ENCODE measurements at places on chromosomes 16 and 17.

DNA sequence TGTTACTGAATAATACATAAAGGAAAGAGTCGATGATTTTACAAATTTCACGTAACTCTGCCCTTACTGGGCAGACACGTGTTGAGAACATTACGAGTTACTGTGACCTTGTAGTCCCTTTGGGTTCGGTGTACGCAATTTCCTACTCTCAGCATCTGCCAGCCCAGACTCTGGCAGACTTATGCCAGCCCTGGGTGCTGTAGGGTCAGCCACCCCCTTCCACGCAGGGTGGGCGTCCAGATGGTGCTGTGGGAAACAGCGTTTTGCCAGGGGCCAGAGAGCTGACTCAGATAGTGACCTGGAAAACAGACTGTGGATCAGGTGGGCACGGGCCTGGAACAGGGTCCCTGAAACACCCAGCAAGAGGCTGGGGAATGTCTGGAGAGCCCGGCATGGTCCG, 148.9 kb downstream of the RPTOR start:
- no peak for DNase-seq

- DNase-seq = no peak
These were observed 877 bp upstream of the CSNK1D start for GRCh38 chr17:82274134-82275020.

DNA sequence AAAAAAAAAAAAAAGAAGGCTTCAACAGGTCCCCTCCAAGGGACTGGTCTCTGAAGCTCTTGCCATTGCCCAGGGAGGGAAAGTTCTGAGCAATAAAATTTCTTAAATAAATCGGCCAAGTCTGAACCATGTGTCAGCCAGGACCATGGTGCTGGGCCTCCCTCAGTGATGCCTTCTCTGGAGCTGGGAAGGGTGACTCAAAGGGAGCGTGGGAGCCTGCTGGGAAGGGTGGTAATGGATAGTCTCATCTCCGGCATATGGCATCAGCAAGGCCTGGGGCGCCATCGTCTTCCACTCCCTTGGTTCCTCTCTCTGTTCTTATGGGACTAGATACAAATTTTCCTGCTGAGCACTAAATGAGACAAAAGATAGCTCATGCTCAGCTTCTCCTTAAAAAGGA, 2.3 kb downstream of the VKORC1 start:
- DNase-seq = no peak

DNA sequence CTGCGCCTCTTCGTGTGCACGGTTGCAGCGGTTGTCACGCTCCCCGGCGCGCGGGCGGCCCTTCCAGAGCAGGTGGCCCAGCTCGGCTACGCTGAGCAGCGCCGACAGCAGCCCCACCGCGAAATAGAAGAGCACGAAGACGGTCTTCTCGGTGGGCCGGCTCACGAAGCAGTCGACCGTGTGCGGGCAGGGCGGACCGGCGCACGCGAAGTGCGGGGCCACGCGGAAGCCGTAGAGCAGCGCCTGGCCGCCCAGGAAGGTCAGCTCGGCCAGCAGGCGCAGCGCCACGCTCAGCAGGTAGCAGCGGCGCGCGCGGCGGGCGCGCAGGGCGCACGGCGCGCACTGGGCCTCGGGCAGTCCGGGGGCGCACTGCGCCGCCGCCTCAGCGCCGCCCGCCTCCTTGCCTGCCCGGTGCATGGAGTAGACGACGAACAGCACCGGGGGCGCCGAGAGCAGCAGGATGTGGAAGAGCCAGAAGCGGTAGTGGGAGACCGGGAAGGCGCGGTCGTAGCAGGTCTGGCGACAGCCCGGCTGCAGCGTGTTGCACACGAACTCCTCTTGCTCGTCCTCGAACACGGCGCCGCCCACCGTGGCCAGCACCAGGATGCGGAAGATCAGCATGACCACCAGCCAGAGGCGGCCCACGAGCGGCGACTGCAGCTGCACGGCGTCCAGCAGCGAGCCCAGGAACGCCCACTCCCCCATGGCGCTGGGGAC, 1.3 kb downstream of the GJD3 start:
- no peak for DNase-seq

DNA sequence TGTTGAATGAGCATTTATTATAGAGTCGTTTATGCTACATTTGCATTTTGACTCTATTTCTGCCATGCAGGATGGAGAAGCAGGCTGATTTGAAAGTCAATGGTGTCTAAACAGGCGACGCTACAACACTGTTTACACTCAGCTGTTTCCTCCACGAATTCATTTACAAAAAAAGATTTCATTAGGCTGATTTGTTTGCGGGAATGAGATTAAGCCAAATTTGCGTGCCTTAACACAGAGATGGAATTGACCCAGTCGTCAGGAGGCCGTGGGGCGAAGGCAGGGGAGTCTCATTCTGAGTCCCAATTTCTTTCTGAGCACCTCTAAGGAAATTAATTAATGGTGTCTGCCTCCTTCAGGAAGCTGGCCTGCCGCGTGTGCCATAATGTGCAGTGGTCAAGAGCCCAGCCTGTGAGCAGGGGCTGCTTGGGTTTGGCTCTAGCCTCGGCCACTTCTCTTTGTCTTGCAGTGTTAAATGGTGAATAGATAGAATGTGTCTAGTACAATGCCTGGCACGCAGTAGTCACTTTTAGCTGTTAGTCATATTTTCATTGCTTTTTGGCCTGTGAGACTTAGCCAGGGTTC, 88.6 kb upstream of the NKD1 start:
- DNase-seq = no peak

DNA sequence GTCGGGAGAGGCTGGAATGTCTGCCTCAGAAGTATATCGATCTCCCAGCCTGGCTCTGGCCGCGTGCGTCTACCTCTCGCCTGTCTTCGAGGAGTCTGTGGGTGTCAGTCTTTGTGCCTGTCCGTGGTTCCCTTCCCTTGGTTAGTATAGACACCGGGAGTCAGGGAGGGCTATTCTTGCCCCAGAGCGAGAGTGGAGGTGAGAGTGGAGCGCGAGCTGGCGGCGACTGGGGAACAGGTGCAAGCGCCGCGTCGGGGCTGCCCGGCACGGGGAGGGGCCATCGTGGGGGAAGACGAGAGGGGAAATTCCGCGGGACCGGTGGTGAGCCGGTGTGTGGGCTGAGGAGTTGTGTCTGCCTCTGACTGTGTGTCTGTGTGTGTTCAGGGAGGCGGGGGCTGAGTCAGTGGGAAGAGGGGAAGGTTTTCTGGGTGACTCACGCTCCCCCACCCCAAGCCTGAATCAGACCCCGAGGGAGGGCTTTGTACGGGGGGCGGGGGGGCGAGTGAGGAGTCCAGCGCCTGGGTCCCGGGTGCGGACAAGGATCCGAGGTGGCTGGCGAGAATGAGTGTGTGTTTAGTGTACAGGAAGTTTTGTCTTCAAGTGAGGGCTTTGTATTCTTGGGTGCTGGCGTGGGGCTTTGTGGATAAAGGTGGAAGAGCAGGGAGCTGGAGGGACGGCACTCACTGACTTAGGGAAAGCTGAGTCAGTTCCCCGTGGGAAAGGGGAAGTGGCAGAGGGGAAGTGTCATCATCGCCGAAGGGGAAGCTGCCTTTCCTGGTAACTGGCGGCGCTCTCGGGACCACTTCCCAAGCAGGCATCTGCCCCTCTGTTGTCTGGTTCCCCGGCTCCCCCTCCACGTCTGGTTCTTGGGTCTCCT, 8.6 kb downstream of the KDM6B start:
- peak; percentile 65 for DNase-seq

- DNase-seq = peak; percentile 29
These were observed at the start of gene RPL19 for GRCh38 chr17:39200070-39200879. Gene RPL19, plus strand, starts transcription at chr17:39200283. Its CDS starts 62 bp downstream, at chr17:39200345.

GRCh38 chr16:20937736-20938135, 37.2 kb downstream of the LYRM1 start:
- no peak for DNase-seq

DNA sequence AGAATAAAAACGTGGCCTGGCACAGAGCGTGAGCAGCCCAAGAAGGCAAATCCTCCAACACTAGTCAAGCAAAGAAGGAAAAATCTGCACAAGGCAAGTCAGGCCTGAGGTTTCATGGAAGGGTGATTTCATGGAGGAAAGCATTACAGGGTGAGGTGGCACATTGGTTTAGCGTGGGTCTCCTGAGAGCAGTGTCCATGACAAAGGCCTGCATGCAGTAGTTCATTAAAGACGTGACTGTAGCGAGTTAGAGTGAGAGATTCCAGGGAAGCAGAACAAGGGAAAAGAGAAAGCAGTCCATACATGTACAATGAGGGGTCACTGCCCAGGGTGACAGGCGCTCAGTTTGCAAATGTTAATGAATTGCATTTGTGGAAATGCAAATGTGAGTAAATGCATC, 285.0 kb upstream of the ERCC4 start:
- DNase-seq = no peak

GRCh38 chr17:70254735-70255460, 85.6 kb downstream of the KCNJ2 start:
- no peak for DNase-seq

DNA sequence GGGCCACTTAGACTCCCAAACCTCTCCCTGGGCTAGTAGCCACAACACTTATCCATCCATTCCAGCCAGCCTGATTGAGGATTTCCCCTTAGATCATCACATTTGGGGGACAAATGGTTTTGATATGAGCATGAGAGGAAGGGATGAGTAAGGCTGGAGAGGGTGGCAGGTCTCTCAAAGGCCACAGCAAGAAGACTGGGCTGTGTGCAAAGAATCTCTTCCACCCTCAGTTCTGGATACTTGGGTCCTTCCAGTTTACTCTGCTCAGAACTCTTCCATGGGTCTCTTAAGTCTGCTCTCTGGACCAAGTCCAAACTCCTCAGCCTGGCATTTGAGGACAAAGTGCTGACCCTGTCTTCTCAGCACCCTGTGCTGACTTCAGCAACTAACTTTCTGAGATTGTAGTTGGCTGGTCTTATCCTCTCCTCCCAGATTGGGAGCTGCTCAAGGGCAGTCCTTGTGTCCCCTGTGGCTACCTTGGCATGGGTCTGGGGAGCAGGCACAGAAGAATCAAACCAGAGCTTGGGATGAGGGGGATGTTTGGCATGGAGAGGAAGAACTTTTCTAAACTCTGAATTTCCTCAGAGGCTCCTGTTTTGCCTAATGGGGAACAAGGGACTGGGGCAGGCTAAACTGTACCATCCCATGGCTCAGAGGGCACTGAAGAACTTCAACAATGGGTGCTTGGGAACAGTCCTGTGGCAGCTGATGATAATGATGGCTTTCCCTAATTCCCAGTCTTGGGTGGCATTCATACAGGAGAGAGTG, 3.1 kb upstream of the NFATC3 start:
- no peak for DNase-seq

DNA sequence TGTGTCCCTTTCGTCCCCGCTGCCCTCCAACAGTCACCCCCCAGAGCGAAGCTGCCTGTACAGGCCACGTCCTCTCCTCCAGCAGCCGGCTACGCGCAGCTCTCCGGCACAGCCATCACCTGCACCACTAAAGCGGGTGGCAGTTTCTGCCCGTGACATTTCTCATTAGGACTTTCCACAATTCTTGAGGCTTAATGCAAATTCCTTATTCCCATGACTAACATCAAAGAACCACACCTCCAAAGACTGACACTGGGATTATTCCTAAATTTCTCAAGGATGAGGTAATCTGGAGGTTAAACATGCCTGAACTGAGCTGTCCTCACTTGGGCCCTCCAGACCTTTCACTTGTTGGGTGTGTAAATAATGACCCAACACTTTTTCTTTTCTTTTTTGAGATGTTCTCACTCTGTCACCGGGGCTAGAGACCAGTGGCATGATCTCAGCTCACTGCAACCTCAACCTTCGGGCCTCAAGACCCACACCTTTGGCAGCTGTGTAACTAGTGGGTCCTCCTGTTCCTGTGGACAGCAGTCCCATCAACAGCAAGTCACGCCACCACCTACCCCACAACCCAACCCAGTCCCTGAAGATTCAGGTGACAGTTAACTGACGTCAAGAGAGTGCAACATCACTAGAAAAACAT, 11.7 kb downstream of the ANKRD11 start:
- DNase-seq = no peak

DNA sequence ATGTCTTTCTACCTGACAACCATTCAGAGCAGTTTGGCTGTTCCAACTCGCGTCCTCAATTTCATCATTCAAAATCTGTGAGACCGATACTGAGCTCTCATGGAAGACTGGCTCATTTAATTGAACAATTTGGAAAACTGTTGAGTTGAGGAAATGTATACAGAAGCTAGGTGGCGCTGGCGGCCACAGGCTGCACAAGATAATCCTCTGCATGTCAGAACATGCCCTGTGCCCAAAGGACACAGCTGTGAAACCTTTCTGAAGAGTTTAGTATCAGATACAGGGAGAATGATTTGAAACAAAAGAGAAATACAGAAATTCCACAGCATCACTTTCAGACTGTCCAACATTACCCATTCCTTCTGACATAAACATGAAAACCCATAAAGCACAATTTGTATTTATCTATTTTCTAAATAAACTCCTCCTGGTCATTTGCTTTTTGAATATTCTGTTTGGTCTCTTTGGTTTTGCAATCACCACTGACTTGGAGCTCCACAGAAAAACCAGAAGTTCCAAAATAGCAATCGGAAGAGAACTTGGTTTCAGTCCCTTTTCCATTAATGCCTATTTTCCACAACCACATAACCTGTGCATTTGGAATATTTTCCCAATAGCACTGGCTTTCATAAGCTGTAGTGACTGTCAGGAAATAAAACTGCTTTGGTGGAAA, 192.8 kb downstream of the MAP2K6 start:
- DNase-seq = peak; percentile 59

DNA sequence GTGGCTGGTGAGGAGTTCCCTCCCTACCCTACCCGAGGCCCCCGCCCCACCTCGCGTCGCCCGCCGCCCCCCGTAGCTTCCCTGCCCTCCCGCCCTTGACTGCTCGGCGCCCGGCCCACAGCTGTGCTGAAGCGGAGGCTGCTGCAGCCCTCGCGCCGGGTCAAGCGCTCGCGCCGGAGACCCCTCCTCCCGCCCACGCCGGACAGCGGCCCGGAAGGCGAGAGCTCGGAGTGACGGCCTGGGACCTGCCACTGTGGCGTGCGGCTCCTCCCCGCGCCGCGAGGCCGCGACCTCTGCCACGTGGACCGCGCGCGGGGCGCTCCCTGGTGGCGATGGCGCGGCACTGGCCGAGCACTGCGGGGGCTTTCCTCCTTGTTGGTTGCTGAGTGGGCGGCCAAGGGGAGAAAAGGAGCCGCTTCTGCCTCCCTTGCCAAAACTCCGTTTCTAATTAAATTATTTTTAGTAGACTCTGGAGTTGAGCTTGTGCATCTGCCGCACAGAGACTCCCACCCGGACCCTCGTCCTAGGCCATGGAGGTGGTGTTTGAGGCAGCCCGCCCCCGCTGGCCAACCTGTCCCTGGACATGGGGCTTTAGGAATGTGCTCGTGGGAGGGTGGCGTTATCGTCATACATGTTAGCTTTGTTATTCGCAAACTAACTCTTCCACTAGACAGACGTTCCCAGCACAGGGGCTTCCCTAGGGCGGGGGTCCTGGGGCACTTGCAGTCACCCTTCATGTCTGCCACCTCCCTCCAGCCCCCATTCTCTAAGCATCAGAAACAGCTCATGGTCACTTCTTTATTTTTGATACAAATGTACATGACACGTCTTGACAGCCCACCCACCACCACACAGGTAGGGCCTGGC, 4.4 kb downstream of the TP53I13 start:
- peak; percentile 54 for DNase-seq

GRCh38 chr17:21228111-21228510, 14.2 kb upstream of the TMEM11 start:
- no peak for DNase-seq
